Fibroblast of lung (primary cell): ENCODE measurements at places on chromosomes 1 and 21. TPM values are rescaled to one million over a fixed set of nuclear protein-coding genes. Genes with fewer than 3 reads are reported as not detected.
A peak's percentile ranks its signal among the peaks of the same experiment; 100 is the strongest.

DNA sequence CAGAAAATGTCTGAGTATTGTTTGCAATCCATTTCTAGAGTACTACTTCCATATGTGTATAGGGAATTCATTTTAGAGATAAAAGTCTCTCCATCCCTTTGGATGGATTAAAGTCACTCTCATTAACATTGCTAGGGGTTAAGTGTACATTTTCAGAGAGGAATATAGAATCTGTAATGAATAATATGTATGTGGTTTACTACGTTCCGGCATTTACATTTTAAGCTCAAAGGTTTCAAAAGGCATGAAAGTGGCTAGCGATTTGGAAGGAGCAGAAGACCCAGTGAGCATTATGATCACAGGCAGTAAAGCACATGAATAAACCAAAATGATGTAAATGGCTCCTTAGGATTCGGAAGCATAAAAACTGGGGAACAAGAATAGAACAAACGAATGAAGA is 123.0 kb downstream of the DSCAM start:
- DNase-seq, result no peak

GRCh38 chr1:19720973-19721372 is 56.3 kb downstream of the HTR6 start:
- DNase-seq, result no peak

- DNase-seq, result no peak
Measured at GRCh38 chr1:187870552-187870951, 1041.8 kb downstream of the PLA2G4A start.

The FMN2 gene
- 1.5 and 13.7 TPM in 2 replicates for total RNA-seq

DNA sequence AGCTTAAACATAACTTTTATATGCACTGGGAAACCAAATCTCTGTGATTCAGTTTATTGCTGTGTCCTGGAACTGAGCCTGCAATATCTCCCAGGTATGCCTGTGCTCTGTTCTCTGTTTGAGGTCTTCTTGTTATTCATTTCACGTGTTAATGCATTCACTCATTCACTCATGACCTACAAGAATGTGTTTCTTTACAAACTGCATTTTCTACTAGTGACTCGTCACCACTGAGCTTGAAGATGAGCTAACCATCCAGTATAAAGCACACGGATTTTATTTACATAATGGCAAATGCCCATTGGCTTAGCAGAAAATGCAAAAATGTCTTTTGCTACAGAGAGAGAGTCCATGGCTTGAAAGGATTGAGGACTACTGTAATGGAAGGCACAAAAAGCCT is 75.0 kb upstream of the DUSP10 start:
- DNase-seq, result peak; percentile 97

The SLX9 gene
- total RNA-seq, result 14.9 and 16.2 TPM in 2 replicates

The G0S2 gene
- total RNA-seq, result 79.1 and 180 TPM in 2 replicates

The RAP1GAP gene
- under 0.01 and 0.26 TPM in 2 replicates for total RNA-seq

The LRRC71 gene
- not detected in 2 replicates for total RNA-seq

DNA sequence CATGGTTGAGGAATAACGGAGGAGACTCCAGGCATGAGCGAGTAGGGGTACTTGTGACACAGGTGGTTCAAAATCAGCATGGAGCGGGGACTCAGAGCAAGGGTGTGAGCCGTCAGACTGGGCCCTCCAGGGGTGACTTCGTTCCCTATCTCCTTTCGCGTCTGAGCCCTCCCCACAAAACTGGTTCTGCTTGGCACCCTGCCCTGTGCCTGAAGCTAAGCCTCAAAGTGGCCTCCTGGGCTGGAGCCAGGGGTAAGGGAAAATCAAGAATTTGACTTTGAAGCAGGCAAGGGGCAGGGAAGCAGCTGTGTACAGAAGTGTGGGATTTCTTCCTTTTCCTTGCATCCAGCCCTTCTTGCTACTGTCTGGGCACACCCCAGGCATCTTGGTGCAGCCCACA is 331.5 kb upstream of the AJAP1 start:
- no peak for DNase-seq

The B4GALT2 gene
- 46.0 and 55.0 TPM in 2 replicates for total RNA-seq

The MAB21L3 gene
- 0.66 and 0.77 TPM in 2 replicates for total RNA-seq

DNA sequence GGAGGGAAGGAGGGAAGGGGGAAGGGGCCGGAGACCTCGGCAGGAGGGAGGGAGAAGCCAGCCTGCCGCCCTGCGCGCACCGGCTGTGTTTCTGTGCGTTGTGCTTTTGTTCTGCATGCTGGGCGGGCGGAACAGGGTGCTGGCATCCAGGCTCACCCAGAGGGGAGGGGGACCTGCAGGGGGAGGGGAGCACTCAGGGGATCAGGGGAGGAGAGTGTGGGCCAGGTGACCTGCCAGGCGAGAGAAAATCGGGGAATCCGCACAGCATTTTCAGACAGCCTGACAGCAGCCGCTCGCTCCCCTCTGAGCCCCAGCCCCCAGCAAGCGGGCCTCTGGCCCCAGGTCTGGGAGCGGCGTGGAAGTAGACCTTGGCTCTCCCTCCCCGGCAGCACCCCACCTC is 54.7 kb downstream of the RIPK4 start:
- no peak for DNase-seq

DNA sequence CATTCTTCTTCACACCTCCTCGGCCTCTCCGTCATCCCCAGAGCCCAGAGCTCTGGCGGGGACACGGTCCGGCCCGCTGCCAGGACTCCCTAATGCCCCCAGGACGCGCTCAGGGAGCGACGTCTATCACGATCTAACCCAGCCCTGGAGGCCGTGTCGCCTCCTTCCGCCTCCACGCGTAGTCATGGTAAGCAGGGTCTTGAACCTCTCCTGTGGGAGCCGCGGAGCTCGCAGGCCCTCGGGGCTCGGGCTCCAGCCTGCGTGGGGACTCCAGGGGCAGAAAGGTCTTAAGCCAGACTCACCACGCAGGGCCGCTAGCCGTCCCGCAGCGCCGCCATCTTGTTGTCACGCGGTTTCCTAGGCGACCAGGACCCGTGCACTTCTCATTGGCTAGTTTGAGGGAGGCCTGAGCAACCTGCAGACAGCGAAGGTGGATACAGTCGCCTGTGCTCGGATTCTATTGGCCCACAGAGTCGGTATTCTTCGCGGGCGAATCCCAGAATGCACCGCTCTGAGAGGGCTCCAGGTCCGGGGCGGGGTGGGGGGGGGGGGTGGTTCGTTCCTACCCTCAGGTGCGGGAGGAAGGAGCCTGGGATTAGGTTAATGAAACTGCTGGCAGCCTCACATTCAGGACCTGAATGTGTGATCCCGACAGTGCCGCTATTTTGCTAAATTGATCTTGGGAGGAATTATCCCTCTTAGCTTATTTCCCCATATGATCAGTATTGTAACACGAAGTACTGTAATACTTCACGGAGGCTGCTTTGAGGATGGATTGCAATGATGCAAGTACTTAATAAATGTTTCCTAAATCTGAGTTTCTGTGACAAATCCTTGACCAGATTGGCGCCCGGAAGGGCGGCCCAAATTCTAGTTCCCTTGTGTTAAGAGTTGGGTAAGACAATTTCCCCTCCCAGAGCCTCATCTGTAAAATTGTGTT is at the start of gene UBXN11:
UBXN11 (minus strand) TSS at position 347 of the 940 bp plus-strand sequence. CDS start 3,753 bp downstream, outside the sequence.
- peak; percentile 93 for DNase-seq

GRCh38 chr1:83626603-83627002 is 372.3 kb downstream of the TTLL7 start:
- DNase-seq, result no peak
